Brain microvascular endothelial cell (primary cell): ENCODE measurements at places on chromosomes 12 and 14.

DNA sequence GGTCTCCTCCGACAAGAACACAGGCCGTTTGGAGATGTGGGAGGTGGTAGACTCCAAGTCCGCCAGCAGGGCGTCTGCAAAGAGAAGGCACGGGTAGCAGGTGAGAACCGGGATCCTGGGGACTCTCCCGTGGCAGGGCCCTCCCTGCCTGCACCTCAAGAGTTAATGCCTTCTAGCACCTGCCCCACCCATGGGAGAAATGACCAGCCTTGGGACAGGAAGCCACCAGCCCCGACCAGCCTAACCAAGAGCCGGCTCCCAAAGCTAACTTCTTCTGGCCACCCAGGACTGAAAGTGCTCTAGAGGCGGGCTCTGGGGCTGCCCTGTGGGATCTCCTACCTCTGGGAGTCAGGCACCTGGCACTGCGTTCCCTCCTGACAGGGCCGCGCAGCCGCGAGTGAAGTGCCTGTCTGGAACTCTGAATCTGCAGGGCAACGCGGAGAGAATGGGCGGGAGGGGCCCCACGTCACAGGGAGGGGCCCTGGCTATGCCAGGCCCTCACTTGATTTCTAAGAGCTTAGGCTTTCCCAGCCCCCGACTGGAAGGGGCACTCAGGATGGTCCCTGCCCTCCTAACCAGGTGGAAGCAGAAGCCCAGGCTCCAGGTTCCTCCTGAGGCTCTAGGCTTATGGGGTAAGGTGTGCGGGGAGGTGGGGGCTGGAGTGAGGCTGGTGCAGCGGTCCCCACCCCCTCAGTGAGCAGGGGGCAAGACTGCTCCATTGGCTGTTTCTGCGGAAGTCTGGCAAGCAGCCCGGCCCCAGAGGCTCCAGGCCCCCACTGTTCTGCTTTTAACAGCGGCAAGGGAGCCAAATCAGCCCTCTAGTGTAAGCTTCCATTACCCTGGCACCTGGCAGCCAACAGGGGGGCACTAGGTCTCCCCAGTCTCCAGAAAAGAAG, 23.6 kb upstream of the RPLP0 start:
- DNase-seq: no peak

GRCh38 chr12:122327494-122328385, 61.4 kb upstream of the VPS33A start:
- no peak for DNase-seq

DNA sequence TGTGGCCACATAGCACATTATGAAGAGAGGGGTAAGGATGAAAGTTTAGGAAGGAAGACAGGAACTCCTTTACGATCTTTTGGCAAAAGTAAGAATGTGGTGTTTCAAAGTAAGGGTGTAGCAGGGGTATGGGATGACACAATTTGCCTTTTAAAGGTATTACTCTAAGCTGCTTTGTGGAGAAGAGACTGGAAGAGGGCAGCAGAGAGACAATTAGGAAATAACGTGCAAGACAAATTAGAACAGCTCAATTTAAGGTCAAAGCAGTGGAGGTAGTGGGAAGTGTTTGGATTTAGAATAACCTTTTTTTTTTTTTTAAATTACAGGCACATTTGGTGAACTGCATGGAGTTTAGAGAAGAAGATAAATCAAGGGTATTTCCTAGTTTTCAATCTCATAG, 342.6 kb downstream of the NOVA1 start:
- DNase-seq: no peak

GRCh38 chr12:128337071-128337345, 70.0 kb downstream of the TMEM132C start:
- DNase-seq: no peak

GRCh38 chr12:109606320-109607028, 32.9 kb downstream of the MVK start:
- DNase-seq: no peak

DNA sequence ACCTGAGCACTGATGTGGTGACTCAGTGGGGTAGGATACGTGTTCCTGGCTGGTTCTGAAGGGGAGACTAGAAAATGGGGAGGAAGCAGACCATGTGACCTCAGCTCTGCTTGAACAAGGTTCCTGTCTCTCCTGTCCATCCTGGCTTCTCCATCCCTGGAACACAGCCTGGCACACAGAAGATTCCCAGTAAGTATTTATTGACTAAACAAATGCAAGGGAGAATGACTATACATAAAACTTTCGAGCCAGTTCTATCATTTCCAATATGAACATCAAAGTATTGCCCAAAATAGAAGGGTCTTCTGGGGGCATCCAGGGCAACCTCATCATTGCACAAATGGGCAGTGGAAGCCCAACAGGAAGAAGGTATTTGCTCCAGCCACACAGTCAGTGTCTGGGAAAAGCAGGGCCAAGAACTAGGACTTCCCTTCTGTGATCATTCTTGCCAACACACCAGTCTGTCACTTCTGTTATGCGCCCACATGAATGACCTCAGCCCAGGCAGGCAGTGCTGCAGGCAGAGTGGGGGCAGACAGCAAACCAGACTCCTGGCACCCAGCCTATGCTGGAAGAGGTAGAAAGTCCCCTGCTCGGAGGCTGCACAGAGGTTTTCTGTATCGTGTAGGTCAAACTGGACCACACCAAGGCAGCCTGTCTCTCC, 5.6 kb upstream of the SERPINA9 start:
- peak; percentile 64 for DNase-seq

- DNase-seq: no peak
These were observed 12.9 kb downstream of the P2RX4 start for GRCh38 chr12:121222847-121223246.

DNA sequence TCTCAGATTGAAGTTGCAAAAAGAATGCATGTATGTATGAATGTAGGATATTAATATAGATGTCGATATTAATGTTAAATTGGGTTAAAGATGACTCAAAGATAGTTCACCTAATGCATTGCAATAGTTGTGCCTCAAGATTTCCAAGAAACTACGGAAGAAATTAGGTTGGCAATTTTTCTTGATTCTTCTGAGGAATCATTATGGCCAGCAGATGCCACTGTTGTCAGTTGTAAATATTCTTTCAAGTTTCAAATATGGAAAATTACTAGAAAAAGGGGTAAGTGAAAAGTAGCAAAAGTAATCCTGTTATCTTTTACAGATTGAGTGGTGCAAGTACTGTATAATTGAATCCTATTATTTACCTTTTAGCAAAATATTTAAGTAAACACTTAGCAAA, 202.1 kb downstream of the ADAMTS20 start:
- DNase-seq: no peak

GRCh38 chr12:16581416-16581815, 24.5 kb downstream of the LMO3 start:
- no peak for DNase-seq

DNA sequence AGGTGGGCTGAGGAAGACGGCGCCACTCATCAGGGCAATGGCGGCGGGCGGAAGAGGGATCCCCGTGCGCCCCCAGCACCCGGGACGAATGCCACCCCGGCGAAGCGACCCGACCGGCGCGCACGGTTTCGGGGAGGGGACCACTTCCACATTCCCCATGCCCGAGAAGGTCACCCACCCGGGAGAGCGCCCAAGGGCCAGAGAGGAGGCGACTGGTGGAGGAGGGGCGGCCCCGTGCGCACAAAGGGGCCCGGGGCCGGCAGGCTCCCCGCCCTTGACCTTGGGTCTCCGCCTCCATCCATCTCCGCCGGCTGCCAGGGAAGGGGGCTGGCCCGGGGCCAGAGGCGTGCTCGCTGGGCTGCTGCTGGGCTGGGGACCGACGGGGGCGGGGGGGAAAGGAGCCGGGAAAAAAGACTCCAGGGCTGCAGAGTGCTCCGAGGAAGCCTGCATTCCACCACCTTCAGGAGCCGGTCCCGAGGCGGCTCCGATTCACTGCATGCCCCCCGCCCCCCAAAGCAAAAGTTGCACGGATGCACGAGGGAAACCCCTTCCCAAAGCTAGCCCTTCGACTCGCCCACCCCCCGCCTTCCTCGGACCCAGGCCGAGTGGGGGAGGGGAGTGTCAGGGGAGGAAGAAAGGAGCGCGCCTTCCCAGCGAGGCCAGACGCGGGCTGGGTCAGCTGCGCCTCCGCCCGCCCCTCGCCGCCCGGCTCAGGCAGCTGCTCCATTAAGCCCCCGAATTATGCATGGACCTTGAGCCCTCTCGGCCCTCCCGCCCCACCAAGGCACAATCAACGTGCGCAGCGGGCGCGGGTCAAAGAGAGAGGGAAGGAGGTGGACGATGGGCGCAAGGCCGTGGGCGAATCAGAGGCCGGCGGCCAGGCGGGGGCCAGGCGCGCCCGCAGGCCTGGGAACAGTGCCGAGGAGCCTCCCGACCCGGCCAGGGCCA, 26.2 kb downstream of the BCL11B start:
- DNase-seq: no peak

DNA sequence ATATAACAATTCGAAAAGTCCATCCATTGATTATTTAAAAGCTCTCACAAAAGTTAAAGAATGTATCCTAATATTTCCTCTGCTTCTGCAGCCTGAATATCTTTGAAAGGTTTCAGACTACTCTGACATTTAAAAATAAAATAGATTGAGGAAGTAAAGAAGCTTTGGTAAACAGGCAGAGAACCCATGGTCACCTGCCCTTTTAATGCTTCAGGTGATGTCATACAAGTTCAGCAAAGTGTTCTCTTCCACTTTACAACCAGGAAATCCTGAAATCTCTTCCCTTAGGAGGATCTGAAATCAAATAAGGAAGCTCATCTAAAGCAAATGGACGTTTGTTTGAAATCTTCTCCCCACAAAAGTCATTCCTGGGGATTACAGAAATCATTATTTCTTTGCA, 322.4 kb downstream of the PDZRN4 start:
- no peak for DNase-seq

- DNase-seq: no peak
These were observed 151.4 kb upstream of the RGS6 start for GRCh38 chr14:71780822-71781221.

- no peak for DNase-seq
These were observed 614 bp upstream of the MARK3 start for GRCh38 chr14:103384450-103385151.

DNA sequence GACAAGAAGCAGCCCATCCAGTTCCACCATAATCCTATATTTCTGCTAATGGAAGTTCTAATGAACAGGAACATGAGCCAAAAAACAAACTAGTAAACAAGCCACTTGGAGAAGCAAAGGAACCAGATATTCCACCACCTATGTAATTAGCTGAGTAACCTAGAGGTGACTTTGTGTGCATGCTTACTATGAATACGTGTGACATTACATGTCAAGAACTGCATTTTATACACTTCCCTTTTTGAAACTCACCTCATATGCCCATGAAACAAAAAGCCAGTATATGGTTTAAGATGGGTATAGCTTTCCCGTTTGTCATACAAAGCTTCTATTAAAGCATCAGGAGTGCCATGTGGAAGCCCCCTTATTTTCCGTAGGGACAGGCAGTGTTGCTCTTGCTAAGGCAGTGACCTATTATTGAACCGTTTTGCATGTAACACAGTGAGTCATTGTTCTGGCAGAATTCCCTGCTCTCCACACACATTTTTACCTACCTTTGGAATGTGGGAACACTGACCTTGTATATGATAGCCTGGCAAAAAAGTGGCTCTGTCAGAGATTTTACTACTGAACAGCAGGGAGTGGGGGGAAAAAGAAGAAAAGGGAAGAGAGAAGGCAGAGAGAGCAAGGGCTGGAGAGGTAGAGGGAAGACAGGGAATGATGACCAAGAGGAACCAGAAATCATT, 34.8 kb upstream of the FRMD6 start:
- DNase-seq: peak; percentile 94

DNA sequence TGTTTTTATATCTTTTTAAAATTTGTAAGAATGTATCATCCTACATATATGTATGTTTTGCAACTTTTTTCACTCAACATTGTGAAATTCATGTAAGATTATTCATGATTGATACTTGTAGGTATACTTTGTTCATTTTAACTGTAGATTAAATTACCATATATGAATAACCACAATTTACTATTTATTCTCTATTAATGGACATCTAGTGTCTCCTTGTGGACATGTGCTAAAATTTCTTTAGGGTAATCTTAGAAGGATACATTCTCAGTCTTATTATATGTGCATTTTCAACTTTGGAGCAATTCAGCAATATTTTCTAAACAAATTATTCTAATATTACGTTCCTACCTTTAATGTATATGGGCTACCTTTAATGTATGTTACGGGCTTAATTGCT, 192.4 kb downstream of the FUT8 start:
- no peak for DNase-seq

DNA sequence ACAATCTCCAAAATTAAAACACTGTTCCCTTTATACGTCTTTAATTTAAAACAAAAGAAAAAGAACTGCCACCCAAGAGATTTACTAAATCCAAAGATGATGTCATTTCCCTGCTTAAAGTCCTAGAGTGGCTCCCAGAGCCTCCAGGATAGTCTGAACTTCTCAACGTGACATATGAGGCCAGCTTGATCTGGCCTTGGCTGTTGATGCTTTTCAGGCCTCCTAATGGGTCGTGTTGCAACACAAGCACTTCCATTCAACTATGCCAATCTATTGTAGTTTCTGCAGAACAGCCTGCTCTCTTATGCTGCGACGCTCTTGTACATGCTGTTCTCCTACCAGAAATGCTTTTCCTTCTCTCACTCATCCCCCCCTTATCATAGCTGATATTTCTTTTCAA, 35.7 kb downstream of the LGR5 start:
- no peak for DNase-seq

GRCh38 chr14:74085047-74085637, 386 bp downstream of the LIN52 start:
- peak; percentile 29 for DNase-seq

GRCh38 chr12:114018669-114019068, 52.5 kb upstream of the RBM19 start:
- DNase-seq: no peak

DNA sequence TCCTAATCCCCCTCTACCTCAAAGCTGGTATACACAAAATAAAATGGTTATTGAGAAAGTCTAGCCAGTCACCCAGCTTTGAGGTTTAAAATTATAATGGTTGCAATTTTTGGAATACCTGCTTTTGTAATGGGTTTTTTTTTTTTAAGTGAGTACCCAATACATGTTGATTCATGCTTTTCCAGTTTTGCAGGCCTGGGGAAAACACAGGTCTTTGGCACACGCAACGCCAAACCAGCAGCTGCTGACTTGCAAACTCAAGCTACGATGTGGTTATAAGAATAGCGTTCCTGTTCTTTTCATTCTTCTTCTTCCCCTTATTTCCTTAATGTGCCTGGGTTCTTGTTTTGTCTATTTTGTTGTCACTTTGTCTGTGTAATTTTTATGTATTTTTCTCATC, 233.0 kb downstream of the EGLN3 start:
- no peak for DNase-seq

DNA sequence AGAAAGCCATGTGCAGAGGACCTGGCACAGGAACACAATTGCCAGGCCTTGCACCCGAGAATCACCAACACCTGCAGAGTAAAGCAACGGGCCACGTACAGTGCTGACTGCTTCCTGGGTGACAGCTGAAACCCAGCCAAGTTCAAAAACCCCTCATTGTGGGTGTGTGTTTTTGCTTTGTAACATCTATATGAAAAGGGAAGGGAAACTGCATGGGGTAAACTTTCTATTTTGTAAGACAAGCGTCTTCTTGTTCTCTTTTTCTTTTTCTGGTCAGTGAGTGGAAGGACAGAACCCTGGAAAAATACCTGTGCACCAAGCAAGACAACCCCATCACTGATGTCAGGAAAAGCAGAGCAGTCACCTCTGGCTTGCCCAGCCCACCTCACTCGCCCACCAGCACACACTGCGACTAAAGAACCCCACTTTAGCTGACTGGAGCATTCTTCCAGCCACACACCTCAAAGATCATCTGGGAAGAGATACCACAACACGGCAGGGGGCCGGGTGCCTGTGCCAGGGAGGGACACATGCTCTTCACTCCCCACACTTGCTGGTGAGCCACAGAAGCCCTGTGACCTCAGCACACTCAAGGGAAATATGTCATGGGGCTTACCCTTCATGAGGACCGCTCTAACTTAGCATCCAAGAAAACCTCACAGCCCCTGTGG, 172.3 kb downstream of the NDUFA12 start:
- no peak for DNase-seq

GRCh38 chr12:120055231-120056000, 61.1 kb downstream of the RAB35 start:
- DNase-seq: no peak
